ENCODE measurements at places on chromosomes 3 and 15. TPM values are rescaled to one million over a fixed set of nuclear protein-coding genes. Genes with fewer than 3 reads are reported as not detected.

DNA sequence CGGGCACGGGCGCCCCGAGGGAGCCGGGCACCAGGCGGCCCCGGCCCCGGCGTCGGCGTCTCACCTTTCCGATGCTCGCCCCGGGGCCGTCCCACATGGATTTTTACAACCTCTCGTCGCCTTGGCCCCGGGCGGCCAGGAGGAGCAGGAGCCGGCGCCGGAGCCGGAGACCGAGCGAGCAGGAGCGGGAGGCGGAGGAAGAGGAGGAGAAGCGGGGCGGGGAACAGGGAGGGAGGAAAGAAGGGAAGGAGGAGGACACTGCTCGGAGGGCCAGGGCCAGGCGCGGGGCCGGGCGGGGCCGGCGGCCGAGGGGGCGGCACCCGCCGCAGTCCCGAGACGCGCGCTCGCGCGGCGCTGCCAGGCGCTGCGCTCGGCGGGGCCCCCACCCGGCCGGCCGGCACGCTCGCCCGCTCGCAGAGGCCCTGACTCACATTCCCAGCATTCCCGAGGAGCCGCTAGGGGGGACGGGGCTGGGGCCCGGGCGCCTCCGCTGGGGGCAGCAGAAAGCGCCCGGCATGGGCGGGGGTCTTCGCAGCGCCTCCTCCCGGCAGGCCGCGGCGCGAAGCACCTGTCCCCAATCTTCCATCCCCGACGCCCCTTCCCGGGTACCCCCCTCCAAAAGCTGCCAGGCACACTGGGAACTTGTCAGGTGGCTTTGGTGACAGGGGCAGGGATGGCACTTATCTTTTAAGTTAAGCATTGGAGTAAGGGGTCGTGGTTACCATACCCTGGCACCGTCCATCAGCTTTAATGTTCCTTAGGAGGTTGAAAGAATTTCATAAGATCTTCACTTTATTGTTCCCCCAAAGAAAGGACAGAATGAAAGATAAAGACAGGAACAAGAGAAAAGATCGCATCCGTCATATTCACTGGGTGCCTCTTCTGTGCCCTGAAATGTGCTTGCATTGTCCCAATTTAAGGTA lies at the start of gene ERC2:
Gene ERC2, minus strand, starts transcription at position 284 of the 923 bp plus-strand sequence.
- DNase-seq: peak; percentile 49

GRCh38 chr3:30256474-30256873 lies 349.9 kb upstream of the TGFBR2 start:
- no peak for DNase-seq

Gene NAA50
- 77.5 TPM for total RNA-seq

GRCh38 chr3:183527428-183528379 lies 27.8 kb downstream of the KLHL6 start:
- DNase-seq: no peak

GRCh38 chr3:149892371-149892770 lies 78.3 kb downstream of the PFN2 start:
- DNase-seq: no peak

- no peak for DNase-seq
These were observed 354.2 kb upstream of the BCHE start for GRCh38 chr3:166191411-166191810.

Gene PPP2R3A
- total RNA-seq: 98.1 TPM

DNA sequence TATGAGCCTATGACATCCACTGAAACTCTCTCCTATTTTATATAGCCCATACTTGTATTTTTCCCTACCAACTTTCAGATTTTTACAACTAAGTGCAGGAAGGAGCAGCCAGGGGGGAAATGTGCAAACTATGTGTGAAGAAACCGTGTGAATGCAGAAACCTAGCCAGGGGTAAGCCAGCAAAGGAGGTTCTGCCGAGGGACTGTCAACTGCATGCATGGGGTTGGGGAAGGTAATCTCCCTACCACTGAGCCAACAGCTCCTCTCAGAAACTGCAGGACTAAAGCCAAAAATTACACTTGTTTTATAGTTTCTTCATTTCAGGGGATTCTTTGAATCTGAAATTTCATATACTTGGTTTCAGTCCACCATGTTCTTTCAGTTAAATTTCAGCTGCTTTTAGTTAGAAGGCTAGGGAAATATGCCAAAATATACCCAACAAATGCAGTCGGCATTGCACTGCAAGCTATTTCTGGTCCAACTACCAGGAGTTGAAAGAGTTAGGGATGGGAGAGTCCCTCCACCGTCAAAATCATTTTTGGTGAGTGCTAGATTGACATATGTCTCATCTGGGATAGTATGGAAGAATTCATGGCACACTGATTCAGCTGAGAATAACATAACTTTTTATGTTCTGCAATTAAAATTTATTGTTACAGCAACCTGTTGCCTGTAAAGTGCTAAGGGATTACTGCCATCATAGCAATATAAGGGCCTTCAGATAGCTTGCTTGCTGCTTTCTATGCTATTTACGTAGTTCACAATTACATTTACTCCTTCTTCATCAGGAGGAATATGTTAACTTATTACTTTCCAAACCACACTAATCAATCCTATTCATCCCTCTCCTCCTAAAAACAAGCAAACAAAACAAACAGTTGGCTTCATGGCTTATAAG lies 904.2 kb downstream of the ROBO1 start:
- DNase-seq: no peak

Gene GOLGA8K
- 0.70 TPM for total RNA-seq

Gene ARGFX
- total RNA-seq: not detected

DNA sequence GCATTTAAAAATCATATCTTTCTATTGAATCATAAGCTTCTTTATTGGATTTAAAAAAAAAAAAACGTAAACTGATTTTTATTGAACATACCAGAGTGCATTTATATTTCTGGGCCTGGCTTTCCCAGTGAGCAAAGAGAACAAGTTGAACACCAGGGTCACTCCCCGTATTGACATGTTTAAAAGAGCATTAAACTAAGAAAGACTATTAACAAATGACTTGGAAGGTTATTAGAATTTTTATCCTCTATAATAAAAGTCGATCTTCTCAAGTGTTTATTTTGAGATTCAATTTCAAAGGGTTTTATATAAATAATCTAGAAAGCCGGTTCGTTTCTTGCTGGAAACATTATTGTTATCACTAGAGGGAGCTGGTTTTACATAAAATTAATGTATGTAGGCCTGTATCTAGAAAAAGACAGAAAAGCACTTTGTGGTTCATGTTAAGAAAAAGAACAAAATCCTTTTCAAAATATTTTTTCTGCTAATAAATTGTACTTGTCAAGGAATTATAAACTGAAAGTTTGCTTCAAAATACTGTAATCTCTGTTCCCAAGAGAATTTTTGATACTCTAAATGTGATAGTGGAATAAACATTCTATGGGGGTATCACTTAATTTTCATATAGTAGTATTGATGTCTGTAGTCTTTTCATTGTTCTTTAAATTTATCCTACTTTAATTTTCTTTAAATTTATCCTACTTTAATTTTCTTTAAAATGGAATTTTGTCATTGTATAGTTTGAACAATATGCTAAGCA lies 321.8 kb upstream of the MME start:
- no peak for DNase-seq

DNA sequence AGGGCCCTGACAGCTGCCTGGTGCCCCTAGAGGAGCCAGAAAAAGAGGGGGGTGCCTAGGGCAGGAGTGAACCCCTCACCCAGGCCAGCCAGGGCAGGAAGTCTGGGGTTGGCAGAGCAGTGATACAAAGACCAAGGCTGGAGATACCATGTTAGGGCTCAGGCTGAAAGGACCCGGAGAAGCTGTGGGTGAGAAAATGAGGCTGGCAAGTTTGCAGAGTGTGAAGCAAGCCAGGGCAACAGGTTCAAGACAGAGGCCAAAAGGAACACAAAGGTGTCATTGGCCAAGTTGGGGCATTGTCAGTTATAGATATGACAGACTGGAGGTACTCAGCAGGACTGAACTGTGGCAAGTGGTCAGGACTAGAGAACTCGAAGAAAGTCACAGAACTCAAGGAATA lies 40.6 kb upstream of the IREB2 start:
- no peak for DNase-seq

Gene PPP1R14D
- total RNA-seq: not detected

- peak; percentile 74 for DNase-seq
These were observed 185.8 kb upstream of the UBE3A start for GRCh38 chr15:25624504-25625177.

DNA sequence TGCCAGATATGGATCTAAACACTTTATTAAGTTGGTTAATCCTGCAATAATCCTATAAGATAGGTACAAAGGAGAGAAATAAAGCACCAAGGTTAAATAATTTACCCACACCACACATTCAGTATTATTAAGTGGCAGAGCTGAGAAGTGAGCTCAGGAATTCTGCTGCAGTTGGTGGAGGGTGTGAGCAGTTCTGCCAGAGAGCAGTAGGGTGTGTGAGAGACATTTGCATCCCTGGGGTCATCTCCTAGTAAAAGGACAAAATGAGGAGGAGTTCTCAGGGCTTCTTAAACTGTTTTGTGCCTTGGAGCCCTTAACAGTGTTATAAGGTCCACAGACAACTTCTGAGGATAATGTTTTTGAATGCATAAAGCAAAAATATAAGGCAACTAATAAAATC lies 484.5 kb downstream of the TAFA4 start:
- no peak for DNase-seq

Gene C3orf22
- total RNA-seq: not detected

DNA sequence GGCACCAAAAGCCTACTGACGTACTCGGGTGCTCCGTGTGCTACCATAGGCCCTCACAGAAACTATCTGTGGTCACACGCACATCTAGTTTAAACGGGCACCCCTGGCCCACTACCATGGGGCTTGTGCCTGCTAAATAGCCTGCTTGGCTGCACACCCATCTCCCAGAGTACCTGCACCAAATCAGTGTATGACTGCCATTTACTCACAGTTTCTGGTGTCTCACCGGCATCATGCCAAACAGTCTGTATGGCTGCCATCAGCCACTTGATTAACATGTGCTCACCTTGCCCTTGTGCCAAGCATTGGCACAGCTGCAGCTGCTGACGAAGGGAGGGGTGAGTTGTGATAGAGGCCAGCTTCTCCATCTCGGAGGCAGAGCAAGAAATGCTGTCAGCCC lies 232.7 kb downstream of the IGSF11 start:
- DNase-seq: peak; percentile 83

Gene PIF1
- 0.35 TPM for total RNA-seq

GRCh38 chr3:134898181-134898754 lies 103.2 kb downstream of the EPHB1 start:
- no peak for DNase-seq

GRCh38 chr3:32045091-32045915 lies 61.1 kb upstream of the GPD1L start:
- no peak for DNase-seq

DNA sequence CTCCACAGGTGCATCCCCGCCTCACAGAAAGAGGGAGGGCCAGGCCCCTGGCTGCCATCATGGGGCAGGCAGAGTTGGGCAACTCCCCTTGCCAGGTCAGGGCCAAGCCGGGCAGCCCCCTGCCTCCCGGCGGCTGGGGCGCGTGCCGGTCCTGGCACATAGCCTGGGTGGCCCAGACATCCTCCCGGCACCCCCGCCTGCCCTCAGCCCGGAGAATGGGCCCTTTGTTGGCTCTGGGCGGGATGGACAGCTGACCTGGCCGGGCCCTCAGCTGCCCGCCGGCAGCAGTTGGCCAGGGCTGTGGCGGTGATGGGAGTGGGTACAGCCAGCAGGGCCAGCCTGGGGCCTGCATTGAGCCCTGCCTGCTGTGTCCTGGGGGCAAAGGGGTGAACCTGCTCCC lies 16.5 kb downstream of the PLXNA1 start:
- no peak for DNase-seq

- DNase-seq: no peak
These were observed 22.6 kb upstream of the RBP1 start for GRCh38 chr3:139561959-139562676.

- DNase-seq: no peak
These were observed 109.6 kb upstream of the FXR1 start for GRCh38 chr3:180802837-180803236.

GRCh38 chr15:96576596-96576995 lies 246.1 kb downstream of the NR2F2 start:
- no peak for DNase-seq

- no peak for DNase-seq
These were observed 22.6 kb downstream of the ZIC1 start for GRCh38 chr3:147431751-147432150.

GRCh38 chr15:66629817-66630576 lies 64.2 kb upstream of the LCTL start:
- no peak for DNase-seq

Gene SLC12A8
- total RNA-seq: 0.30 TPM

DNA sequence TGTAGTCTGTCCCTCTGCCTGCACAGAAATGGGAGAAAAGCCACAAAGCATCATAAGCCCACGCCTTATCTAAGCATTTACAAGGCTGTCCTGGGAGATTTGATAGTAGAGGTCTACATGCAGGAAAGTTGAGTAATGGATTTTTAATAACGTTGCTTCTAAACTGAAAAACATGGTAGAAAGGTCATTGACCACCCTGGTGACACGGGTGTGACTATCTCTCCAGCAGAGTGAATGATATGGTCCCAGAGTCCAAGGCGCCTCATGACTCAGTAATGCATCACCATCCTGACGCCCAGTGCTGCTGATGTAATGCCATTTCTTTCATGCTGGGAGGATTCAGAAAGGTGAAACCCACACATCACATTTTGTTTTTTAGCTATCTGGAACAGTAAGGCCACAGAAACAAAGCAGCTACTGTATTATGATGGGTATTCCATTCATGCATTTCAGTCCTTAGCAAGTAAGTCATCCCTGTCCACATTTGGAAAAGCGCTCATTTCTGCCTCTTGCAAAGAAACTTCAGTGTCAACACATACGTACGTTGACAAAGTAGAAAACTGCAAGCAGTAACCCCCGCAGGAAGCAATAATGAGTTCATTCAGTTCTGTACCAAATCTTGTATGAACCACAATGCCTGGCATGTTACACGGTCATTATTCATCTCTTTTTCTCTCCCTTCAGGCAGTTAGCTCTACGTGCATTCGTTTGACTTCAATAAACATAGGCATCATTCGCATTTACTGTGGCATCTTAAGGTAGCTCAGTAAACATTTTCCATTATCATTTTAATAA lies 483.5 kb downstream of the GABRG3 start:
- DNase-seq: no peak

DNA sequence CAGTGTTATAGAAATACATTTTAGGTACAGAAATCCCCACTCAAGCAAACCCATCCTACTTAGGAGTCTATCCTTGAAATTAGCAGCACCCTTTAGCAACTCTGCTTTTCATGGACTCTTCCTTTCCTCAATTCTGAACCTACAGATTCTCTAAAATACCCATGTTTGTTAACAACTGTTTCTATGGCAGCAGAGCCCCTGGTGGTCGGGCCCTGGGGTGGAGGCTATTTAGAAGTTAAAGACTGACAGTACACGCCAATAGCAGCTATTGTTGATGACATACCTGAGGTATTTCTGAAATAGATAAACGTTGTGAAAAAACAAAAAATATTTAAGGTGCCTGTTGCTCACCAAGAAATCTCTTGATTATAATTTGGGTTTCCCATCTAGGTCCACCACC lies 23.4 kb upstream of the NRG4 start:
- DNase-seq: no peak
